ENCODE measurements at places on chromosomes 3 and 15.

- no peak for DNase-seq
These were observed 362.3 kb downstream of the WDR72 start for GRCh38 chr15:53397041-53397616.

- DNase-seq = no peak
These were observed 49.1 kb downstream of the CCK start for GRCh38 chr3:42216931-42217333.

DNA sequence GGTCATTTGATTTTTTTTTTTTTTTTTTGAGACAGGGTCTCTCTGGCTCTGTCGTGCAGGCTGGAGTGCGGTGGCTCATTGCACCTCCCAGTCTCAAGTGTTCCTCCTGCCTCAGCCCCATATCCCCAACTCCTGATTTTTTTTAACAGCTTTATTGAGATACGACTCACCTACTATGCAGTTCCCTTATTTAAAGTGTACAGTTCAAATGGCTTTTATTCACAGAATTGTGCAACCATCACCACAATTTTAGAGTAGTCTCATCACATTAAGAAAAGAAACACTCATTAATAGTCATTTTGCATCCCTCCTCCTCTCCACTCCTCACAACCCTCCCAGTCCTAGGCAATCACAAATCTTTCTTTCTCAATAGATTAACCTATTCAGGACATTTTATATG is 1.9 kb upstream of the TRA2B start:
- DNase-seq = no peak

GRCh38 chr3:134941820-134942219 is 146.8 kb downstream of the EPHB1 start:
- DNase-seq = no peak

- no peak for DNase-seq
These were observed 13.4 kb downstream of the SEC62 start for GRCh38 chr3:169980055-169980454.

DNA sequence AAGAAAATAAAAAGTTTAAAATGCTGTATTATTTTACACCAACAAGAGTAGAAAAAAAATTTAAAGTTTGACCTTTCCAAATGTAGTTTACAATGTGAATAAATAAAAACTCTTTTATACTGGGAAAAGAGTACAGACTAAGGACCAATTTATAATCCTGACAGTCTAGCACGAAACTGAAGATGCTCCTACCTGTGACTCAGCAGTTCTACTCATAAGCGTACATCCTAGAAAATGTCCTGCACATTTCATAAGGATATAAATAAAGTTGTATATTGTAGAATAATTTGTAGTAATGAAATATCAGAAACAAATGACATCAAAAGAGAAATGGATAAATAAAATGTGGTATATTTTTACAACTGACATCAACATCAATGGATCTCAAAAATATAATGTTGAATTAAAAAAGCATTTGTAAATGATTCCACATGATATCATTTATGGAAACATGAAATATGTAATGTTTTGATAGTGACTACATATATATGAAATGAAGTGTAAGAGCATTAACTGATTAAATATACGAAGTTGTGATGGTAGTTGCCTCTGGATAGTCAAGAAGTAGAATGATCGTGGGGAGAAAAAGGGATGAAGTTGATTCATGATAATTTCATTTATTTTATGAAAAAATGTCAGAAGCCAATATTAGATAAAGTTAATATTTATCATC is 161.3 kb upstream of the CBLB start:
- DNase-seq = no peak

GRCh38 chr15:44058126-44058525 is 136.9 kb downstream of the FRMD5 start:
- no peak for DNase-seq

DNA sequence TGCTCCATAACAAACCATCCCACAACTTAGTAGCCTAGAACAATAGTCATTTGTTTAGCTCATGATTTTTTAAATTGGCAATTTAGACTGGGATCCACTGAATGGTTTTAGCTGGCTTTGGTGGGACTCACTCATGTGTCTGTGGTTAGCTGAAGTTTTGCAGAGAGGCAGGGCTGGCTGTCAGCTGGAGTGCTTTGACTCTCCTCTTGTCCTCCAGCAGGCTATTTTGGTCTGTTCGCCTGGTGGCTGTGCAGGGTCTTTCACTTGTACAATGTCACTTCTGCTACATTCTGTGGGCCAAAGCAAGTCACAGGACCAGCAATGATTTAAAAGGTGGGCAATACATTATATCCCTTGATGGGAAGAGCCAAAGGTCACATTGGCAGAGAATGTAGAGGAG is 1146.5 kb downstream of the ROBO2 start:
- no peak for DNase-seq

- no peak for DNase-seq
These were observed 204.1 kb upstream of the SUCLG2 start for GRCh38 chr3:67858492-67858891.

- DNase-seq = no peak
These were observed 6.0 kb upstream of the GATA2 start for GRCh38 chr3:128498901-128499530.

DNA sequence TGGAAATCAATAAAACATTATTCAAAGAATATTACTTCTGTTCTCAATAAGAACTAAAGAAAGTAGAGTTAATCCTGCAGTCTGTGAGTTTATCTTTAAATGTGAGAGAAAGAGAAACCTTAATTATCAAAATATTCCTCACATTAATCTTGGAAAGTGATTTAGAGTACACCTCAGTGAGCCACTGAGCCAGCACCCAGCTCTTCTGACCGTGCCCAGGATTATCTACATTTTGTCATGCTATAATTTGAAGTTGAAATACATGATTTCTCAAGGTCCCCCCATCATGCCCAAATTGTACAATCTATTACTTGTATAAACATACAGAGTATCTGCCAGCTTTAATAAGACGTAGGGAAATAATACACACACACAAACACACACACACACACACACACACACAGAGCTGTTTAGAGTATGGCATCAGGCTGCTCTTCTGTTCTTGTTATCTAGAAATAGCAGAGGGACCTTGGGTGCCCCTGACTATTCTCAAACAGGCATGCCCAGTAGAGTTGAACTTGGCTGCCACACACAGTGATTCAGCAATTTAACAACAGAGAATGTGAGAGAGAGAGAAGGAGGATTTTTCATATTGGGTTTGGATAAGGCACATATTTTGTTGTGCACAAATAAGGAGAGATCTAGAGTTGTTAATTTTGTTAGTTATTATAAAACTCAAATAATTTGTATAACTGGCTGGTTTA is 74.4 kb downstream of the P2RY1 start:
- no peak for DNase-seq

DNA sequence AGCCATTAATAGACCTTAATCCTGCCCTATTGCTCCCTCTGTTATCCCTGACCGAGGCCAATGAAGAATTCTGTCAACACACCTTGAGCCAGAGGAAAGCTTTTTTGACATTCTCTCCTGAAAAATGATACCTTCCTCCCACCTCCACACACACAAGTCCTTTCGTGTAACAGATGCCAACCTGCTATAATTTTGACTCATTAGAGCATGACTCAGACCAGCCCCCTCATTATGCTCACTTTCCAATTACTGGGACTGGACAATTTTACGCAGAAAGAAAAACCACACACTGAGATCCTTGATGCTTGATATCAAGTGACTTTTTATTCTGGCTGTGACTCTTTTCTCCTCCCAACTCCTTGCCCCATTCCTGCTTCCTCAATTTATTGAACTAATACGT is 50.9 kb downstream of the LSAMP start:
- no peak for DNase-seq

- DNase-seq = no peak
These were observed 99.8 kb upstream of the STRIT1 start for GRCh38 chr3:155393316-155393715.

GRCh38 chr15:77599899-77600298 is 32.8 kb downstream of the LINGO1 start:
- no peak for DNase-seq

DNA sequence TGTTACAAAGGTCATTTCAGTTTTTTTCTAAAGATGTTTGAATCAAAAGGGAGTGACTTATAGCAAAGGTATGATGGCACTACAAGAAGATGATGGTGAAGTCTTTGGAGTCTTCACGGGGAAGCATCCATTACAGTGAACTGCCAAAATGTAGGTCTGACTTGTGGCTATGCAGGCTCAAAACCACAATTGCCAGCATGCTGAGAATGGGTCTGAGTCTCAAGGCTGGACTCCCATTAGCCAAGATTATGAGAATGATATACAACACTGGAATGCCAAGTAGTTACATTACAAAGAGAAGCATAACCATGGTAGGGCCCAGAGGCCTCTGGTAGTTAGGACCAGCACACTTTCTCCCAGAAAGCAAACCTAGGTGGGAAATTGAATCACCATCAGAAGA is 194.2 kb downstream of the MTHFS start:
- no peak for DNase-seq

- DNase-seq = no peak
These were observed 2.7 kb downstream of the MAP6D1 start for GRCh38 chr3:183822631-183823030.

GRCh38 chr15:70669006-70669602 is 94.3 kb downstream of the UACA start:
- no peak for DNase-seq

DNA sequence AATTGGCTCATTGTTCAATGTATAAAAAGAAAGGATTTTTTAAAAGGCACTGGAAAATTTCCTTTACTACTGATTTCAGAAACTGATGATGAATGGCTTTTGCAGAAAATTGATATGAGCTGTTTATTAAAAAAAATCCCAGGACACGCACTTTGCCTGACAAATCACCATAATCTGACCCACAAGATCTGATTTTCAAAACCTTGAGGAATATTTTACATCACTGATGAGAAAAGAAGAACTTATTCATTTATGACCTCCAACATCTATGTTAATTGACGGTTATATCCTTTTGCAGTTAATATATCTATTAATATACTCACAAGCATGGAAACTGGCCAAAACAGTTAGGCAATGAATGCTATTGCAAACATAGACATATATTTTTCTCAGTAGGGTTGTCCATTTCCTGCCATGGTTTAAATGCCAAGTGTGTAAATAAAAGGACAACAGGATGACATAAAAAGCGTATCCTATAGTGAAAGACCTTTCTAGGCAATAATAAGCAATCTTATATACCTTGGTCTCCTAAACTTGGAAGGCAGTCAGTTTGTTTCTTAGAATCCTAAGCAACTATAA is 109.7 kb upstream of the SLC7A14 start:
- DNase-seq = no peak

GRCh38 chr3:9280451-9281219 is 31.2 kb upstream of the SRGAP3 start:
- no peak for DNase-seq

- DNase-seq = no peak
These were observed 30.3 kb upstream of the SPESP1 start for GRCh38 chr15:68900027-68900426.

GRCh38 chr3:62502315-62503300 is 129.3 kb upstream of the FEZF2 start:
- DNase-seq = no peak

DNA sequence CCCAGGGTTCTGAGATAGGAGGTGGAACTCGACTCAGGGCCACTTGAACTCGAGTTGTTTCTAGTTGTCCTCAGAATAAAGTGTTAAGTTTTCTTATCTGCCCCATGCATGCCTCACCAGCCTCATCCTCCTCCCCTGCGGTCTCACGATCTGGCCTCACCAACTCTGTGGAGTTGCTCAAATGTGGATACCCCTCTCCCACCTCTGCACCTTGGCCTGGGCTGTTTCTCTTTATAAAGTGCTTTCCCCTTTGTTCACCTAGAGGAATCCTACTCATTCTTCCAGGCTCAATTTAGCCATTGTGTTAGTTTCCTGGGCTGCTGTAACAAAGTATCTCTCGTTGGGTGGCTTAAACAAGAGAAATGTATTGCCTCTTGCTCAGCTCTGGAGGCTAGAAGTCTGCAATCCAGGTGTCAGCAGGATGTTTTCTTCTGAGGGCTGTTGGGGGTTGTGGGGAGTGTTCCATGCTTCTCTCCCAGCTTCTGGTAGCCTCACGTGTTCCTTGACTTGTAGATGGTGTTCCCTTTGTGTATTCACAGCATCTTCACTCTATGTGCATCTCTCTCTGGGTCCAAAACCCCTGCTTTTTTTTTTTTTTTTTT is 100.7 kb downstream of the MEX3B start:
- DNase-seq = no peak

DNA sequence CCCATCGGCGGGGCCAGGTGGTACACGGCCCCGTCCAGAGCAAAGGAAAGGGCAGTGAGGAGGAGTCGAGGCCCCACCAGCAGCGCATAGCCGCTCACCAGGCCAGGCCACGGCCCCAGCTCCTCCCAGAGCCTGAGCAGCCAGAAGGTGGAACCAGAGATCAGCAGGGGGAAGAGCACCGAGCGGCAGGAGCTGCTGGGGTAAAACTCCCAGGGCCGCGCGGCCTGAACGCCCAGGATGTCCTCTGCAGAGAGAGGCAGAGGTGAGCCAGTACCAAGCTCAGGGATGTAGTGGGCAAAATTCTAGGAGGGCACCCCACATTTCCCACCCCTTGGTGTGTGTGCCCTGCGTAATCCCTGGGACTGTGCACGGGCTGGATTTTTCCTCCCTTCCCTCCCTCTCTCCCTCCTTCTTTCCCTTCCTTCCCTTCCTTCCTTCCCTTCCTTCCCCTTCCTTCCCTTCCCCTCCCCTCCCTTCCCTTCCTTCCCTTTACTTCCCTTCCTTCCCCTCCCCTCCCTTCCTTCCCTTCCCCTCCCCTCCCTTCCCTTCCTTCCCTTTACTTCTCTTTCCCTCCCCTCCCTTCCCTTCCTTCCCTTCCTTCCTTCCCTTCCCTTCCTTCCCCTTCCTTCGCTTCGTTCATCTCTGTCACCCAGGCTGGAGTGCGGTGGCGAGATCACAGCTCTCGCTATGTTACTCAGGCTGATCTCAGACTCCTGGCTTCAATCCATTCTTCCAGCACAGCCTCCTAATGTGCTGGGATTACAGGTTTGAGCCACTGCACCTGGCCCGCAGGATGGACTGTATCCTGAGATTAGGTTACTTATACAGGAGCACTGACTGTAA is 6.3 kb upstream of the NCBP2 start:
- no peak for DNase-seq

GRCh38 chr15:56358604-56359003 is 6.6 kb upstream of the TEX9 start:
- DNase-seq = no peak

DNA sequence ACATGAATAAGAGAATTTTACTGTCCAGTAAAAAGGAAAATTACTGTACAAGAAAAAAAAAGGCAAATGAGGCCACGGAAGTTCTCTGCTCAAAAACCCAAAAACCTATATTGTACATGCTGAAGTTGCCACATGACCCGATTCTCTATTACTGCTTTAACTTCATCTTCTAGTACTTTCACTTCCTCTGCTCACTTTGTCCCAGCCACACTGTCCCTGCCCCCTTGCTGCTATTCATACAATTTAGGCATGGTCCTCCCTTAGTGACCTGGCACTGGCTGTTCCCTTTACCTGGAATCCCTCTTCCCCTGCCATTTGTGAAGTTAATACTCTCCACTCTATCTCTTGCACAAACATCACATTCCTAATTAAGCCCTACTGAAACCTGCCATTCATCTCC is 457.4 kb downstream of the MAGI1 start:
- no peak for DNase-seq
